IPS DF 6.9 (cell line): ENCODE measurements at places on chromosomes 1 and 21.
A peak's percentile ranks its signal among the peaks of the same experiment; 100 is the strongest.

- no peak for DNase-seq
- no peak within 1 kb of the TSS for H3K4me3 ChIP-seq
- no peaks in the 10 kb centered on the region for H3K27me3 ChIP-seq
Observed at GRCh38 chr1:117210831-117211261, at the start of gene VTCN1. VTCN1 (minus strand) TSS chr1:117210927; CDS start chr1:117210855, 72 bp downstream.

GRCh38 chr1:236908669-236909068, 95.6 kb downstream of the MT1HL1 start:
- no peaks in the 10 kb centered on the region for H3K4me1 ChIP-seq
- H3K27ac ChIP-seq = no peak overlapping the region
- no peak for DNase-seq
- H3K27me3 ChIP-seq = no peaks in the 10 kb centered on the region

DNA sequence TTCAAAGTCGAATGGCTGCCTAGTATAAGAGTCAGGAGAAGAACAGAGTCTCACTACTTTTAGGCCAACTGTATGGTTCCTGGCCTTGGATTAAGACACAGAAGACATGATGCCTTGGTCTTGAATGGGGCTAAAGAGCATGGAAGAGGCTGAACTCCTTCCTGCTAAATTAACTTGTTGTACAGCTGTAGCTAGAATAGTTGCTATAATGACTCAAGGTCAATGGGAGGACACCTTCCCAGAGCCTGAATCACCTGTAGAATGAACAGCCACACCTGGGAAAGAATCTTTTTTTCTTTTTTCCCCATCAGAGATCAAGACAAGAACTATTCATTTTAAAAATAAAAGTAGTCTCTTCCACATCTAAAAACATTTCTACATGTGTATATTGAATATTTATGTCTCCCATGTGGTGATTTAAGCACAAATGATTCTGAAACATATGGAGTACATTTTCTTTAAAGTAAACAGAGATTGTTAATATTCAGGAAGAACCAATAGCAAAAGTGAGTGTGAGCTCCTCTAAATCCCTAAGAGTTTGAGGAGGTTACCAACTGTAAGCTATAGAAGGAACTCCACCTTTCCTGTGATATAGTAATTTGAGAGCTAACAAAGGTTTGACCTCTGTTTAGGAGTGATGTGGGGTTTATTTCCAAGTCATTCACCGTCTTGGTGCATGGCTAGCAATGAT, 191.3 kb downstream of the TGFB2 start:
- no peak overlapping the region for H3K4me3 ChIP-seq
- H3K27me3 ChIP-seq = no peaks in the 10 kb centered on the region
- H3K4me1 ChIP-seq = no peaks in the 10 kb centered on the region
- H3K27ac ChIP-seq = no peak overlapping the region
- no peaks in the 10 kb centered on the region for H3K36me3 ChIP-seq

- H3K4me3 ChIP-seq = peak overlapping the region; percentile 75; the same call in 1 of the 2 replicates
- DNase-seq = no peak
- no peaks in the 10 kb centered on the region for H3K4me1 ChIP-seq
- H3K27me3 ChIP-seq = peaks cover 15% of the 10 kb centered on the region
- H3K27ac ChIP-seq = no peak overlapping the region
Observed at GRCh38 chr1:36464605-36465393, 615 bp upstream of the MRPS15 start.

DNA sequence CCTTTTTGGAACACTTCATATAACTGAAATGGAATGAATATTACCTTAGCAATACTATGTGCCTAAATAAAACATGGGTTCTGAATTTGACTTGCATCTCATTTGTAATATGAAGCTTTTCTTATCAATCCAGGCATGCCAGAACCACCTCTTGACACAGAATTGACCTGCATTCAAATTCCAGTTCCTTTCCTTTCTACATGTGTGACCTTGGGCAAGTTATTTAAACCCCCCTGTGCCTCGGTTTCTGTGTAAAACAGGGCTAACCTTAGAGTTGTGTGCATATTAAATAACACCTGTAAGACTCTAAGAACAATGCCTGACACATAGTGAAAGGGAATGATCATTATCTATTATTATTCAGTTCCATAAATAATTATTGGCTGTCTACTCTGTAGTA, 2.0 kb upstream of the NOS1AP start:
- H3K4me1 ChIP-seq = peaks cover 6% of the 10 kb centered on the region; the same call in 1 of the 2 replicates
- no peaks in the 10 kb centered on the region for H3K27me3 ChIP-seq
- no peaks in the 10 kb centered on the region; the same call in 1 of the 2 replicates for H3K36me3 ChIP-seq
- no peak for DNase-seq
- H3K4me3 ChIP-seq = no peak overlapping the region

DNA sequence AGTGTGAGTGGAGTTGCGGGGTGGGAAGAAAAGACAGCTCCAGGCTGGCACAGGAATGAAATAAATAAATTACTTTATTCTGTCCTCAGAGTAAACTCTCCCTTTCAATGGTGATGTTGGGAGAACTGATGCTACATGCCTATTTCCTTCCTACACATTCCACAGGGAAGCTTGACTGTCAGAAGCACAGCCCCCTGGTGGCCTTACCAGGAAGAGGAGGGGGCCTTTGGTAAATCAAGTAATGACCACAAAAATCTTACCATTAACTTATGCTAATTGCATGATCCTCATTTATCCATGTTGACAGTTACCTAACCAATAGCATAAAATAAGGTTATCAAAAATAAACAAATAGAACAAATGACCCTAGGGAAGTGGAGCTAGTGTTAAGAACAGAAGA, 605.0 kb upstream of the PKN2 start:
- H3K27ac ChIP-seq = no peak overlapping the region
- H3K27me3 ChIP-seq = no peaks in the 10 kb centered on the region
- H3K4me3 ChIP-seq = no peak overlapping the region
- H3K4me1 ChIP-seq = no peaks in the 10 kb centered on the region
- H3K36me3 ChIP-seq = no peaks in the 10 kb centered on the region

DNA sequence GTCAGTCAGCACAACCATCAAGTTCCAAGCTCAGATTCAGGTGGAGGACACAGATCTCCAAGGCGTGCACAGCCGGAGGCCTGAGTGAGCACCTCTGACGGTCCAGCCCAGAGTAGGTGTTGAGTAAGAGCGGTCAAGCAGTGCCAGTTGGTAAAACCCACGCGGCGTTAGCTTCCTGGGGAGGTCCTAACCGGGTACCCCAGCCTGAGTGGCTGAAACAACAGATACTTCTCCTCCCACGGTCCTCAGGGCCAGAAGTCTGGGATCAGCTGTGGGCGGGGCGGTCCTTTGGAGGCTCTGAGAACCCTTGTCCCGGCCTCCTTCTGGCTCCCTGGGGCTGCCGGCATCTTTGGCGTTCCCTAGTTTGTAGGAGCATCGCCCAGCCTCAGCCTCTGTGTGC, 94.4 kb downstream of the PRDM16 start:
- H3K36me3 ChIP-seq = no peaks in the 10 kb centered on the region; the same call in 1 of the 2 replicates
- no peaks in the 10 kb centered on the region for H3K27me3 ChIP-seq
- no peak overlapping the region for H3K4me3 ChIP-seq
- no peaks in the 10 kb centered on the region for H3K4me1 ChIP-seq
- DNase-seq = no peak
- H3K27ac ChIP-seq = no peak overlapping the region

DNA sequence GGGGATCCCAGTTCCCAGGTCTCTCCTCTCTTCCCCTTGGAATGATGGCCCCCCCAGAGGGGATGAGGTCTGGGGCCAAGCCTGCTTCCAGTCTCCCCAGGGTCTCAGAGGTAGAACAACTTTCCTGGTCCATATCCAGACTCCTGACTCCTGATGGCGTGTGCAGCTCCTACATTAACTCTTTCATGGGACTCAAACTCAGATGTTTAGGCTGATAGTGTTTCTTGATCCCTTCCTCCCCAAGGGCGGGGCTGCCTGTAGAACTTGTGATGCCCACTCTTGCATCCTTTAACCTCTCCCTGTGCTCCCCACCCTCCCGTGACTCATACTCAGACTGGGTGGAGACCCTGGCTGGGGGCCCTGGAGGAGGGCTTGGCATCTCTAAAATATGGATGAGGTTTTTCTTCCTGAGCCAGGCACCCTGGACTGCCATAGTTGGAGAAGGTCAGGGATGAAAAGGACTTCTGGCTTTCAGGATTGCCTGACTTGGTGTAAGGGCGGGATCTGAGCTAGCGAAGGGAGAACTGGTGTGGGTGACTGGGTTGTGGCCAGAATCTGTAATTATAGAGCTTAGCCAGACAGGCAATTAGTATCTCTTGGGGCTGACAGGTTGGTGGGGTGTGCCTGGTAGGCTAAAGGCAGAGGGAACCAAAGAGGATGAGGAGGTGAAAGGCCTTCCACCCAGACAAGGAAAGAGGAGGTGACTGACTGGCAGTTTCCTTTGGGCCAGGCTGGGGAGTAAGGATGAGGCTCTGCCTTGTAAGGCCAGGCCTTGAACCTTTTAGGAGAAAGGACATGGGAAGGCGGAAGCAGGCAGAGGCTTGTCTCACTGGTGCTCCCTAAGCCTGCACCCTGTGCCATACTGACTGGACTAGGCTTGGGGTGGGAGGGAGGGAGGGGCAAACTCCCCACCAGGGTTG, 1.5 kb downstream of the ATP8B2 start:
- no peak overlapping the region for H3K27ac ChIP-seq
- peaks cover 10% of the 10 kb centered on the region; the same call in 1 of the 2 replicates for H3K4me1 ChIP-seq
- peaks cover 8% of the 10 kb centered on the region; the same call in 1 of the 2 replicates for H3K36me3 ChIP-seq
- no peaks in the 10 kb centered on the region for H3K27me3 ChIP-seq
- H3K4me3 ChIP-seq = no peak overlapping the region; the same call in 1 of the 2 replicates

- H3K4me1 ChIP-seq = peaks cover 4% of the 10 kb centered on the region
- no peaks in the 10 kb centered on the region for H3K27me3 ChIP-seq
- H3K36me3 ChIP-seq = no peaks in the 10 kb centered on the region
- no peak overlapping the region for H3K4me3 ChIP-seq
Observed at GRCh38 chr1:226600254-226600653, 51.7 kb downstream of the STUM start.

GRCh38 chr1:217311766-217312165, 319.1 kb downstream of the GPATCH2 start:
- H3K4me1 ChIP-seq = peaks cover 2% of the 10 kb centered on the region; the same call in 1 of the 2 replicates
- H3K36me3 ChIP-seq = no peaks in the 10 kb centered on the region
- H3K4me3 ChIP-seq = no peak overlapping the region
- peak; percentile 18 for DNase-seq
- no peak overlapping the region for H3K27ac ChIP-seq

- H3K36me3 ChIP-seq = peaks cover 11% of the 10 kb centered on the region
- no peak for DNase-seq
- no peak overlapping the region for H3K4me3 ChIP-seq
- H3K4me1 ChIP-seq = peaks cover 9% of the 10 kb centered on the region; the same call in 1 of the 2 replicates
- no peaks in the 10 kb centered on the region for H3K27me3 ChIP-seq
Observed at GRCh38 chr1:155184351-155184811, 10.7 kb downstream of the TRIM46 start.

GRCh38 chr1:93440706-93441105, 7.2 kb upstream of the FNBP1L start:
- H3K4me3 ChIP-seq = no peak overlapping the region
- no peak overlapping the region for H3K27ac ChIP-seq
- H3K36me3 ChIP-seq = no peaks in the 10 kb centered on the region
- no peaks in the 10 kb centered on the region for H3K4me1 ChIP-seq
- no peaks in the 10 kb centered on the region for H3K27me3 ChIP-seq

DNA sequence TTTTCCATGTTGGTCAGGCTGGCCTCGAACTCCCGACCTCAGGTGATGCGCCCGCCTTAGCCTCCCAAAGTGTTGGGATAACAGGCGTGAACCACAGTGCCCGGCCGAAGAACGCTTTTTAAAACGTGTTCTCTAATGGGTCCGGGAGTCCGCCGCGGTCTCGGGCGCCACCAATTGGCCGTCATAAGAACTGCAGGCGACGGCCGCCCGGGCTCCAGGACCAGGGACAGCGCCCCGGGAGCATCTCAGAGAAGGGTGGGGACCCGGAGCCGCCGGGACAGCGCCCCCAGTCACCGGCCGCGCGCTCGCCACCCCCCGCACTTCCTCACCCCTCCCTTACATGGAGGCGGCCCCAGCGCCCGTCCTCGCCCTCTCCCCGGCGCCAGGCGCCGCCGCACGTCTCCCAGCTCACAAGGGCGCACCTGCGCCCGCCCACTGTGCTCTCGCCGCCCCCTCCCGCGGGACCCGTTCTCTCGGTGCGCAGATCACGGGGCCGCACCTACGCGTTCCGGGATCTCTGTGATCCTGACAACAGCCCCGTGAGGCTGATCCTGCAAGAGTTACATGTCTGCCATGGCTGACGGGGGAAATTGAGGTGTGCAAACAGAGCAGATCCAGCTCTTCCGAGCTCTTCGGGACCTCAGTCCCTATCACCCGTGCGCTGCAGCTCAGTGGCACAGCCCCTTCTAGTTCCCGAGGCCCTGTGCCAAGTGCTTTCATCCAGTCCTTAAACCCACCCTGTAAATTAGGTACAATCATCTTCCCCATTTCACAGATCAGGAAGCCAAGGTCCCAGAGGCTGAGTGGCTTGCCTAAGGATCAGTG, 9.8 kb downstream of the RAP1GAP start:
- H3K4me3 ChIP-seq = peak overlapping the region; percentile 56; the same call in 1 of the 2 replicates
- H3K4me1 ChIP-seq = no peaks in the 10 kb centered on the region; the same call in 1 of the 2 replicates
- DNase-seq = no peak
- H3K27ac ChIP-seq = no peak overlapping the region
- no peaks in the 10 kb centered on the region for H3K36me3 ChIP-seq

DNA sequence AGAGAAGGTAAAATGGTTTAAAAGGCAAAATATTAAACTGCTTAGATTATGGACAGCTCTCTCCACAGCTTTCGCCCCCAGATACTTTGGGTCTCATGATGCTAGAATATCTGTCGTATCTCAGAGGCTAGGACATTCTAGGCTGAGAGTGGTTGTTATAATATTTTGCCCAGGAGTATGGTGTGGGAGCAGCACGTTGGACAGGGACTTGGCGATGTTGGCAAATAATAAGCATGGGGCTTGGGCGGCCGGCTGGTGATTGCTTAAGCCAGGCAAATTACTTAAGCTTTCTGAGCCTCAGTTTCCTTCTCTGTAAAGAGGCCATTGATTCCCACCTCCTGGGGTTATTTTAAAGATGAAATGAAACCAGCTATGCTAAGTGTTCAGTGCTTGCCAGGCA, 133.2 kb downstream of the ROR1 start:
- no peaks in the 10 kb centered on the region for H3K27me3 ChIP-seq
- no peak overlapping the region for H3K27ac ChIP-seq

GRCh38 chr1:41078193-41078592, 56.7 kb upstream of the SLFNL1 start:
- H3K27ac ChIP-seq = no peak overlapping the region
- H3K36me3 ChIP-seq = no peaks in the 10 kb centered on the region
- H3K4me3 ChIP-seq = no peak overlapping the region
- H3K27me3 ChIP-seq = no peaks in the 10 kb centered on the region

DNA sequence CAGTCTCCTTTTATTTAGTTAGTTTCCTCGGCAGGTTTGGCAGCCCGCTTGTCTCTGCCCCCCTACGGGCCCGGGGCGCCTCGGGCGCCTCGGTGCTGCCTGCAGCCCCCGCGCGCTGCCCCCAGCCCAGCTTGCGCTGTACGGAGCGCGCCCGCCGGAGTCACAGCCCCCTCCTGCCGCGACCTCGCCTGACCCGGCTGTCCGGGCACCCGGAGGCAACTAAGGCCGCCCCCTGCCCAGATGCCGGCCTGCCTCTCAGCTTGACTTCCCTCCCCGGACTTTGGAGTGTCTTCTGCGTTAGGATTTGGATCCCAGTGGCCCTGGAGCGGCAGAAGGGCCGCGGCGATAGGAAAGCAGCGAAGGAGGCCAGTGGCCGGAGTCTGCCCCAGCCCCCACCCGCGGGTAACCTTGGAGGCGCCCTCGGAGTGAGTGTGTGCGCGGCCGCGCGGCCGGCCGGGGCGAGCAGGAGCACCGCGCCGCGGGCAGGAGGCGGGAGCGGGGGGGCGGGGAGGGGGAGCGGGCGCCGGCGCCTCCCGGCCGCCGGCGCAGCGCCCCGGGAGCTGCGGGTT, 7.6 kb downstream of the CDKN2C start:
- no peak overlapping the region for H3K27ac ChIP-seq
- H3K4me3 ChIP-seq = peak overlapping the region; percentile 71; the same call in 1 of the 2 replicates
- 0 out of 2 replicates have a peak, but pooled peaks cover 2% of the 10 kb centered on the region for H3K4me1 ChIP-seq
- H3K36me3 ChIP-seq = no peaks in the 10 kb centered on the region
- H3K27me3 ChIP-seq = peaks cover 42% of the 10 kb centered on the region
